ENCODE measurements at places on chromosomes 12 and 14. TPM values are rescaled to one million over a fixed set of nuclear protein-coding genes. Genes with fewer than 3 reads are reported as not detected.

DNA sequence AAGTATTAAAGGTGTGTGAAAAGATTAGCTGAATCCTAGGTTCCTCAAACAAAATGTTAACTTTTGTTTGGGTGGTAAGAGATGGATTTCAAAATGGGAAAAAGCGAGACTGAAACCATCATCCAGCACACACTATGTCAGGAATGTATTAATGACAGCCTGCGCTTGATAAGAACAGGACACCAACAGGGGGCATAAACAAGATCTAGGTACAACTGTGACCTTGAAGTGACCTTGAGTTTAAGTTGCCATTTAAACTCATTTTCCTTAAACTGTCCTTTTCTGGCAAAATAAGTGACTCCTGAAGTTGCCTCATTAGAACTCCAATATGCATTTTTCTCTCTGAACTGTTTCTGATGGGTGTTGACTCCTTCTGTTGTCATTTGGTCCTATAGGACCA, 17.1 kb downstream of the PRKCH start:
- H3K36me3 ChIP-seq: no peaks in the 10 kb centered on the region
- no peaks in the 10 kb centered on the region for H3K27me3 ChIP-seq
- peaks cover 72% of the 10 kb centered on the region for H3K4me1 ChIP-seq
- no peak overlapping the region for H3K4me3 ChIP-seq

FBXL14 gene
- total RNA-seq: 6.8 TPM

- H3K36me3 ChIP-seq: peaks cover 7% of the 10 kb centered on the region
- peaks cover 7% of the 10 kb centered on the region for H3K4me1 ChIP-seq
- H3K27ac ChIP-seq: no peak overlapping the region
Measured at GRCh38 chr14:65465584-65465983, 53.1 kb downstream of the FUT8 start.

TC2N gene
- total RNA-seq: 4.1 TPM

LMNTD1 gene
- total RNA-seq: not detected

GRCh38 chr14:105941226-105942166, 415.1 kb downstream of the TMEM121 start:
- DNase-seq: no peak
- no peaks in the 10 kb centered on the region for H3K4me1 ChIP-seq
- H3K4me3 ChIP-seq: no peak overlapping the region
- H3K27ac ChIP-seq: no peak overlapping the region
- peaks cover 26% of the 10 kb centered on the region for H3K27me3 ChIP-seq

DNA sequence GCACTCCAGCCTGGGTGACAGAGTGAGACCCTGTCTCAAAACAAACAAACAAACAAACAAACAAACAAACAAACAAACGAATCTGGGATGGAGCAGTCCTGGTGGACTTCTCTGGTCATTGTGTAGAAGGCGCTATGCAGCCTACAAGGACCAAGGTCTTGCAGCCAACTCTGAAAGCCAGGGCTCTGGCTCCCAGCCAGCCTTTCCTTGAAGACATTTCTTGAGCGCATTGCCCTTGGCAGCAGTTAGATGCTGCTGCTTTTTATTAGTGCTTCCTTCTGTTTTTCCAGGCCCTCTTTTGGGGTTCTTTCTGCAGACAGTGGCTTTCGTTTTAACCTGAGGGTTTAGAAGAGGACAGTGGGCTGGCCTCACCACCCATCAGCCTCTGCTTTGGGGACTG, 20.2 kb downstream of the CCDC177 start:
- H3K27me3 ChIP-seq: peaks cover 67% of the 10 kb centered on the region
- H3K27ac ChIP-seq: no peak overlapping the region
- H3K36me3 ChIP-seq: no peaks in the 10 kb centered on the region
- no peak for DNase-seq
- H3K4me3 ChIP-seq: no peak overlapping the region

ADGRD1 gene
- 99.5 TPM for total RNA-seq

DNA sequence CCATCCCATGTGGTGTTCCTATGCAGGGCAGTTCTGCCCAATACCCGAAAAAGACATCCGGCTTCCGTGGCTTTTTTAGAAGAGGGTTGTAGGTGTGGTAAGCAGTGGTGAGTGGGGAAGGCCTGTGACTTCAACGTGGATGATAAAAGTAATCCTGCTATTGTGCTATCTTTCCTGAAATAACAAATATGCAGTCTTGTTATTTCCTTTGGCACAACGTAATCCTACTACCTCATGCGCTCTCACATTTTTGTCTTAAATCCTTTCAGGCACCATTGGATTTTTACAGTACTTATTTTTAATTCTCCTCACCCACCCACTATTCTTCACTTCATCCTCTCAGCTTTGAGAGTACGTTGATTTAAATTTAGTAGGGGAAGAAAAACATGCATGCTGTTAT, 96.8 kb downstream of the IPO8 start:
- H3K36me3 ChIP-seq: peaks cover 10% of the 10 kb centered on the region
- H3K4me3 ChIP-seq: no peak overlapping the region
- H3K27ac ChIP-seq: no peak overlapping the region
- no peaks in the 10 kb centered on the region for H3K4me1 ChIP-seq

- H3K4me3 ChIP-seq: no peak overlapping the region
- H3K36me3 ChIP-seq: no peaks in the 10 kb centered on the region
- H3K4me1 ChIP-seq: no peaks in the 10 kb centered on the region
- H3K27me3 ChIP-seq: no peaks in the 10 kb centered on the region
- no peak for DNase-seq
Measured at GRCh38 chr12:107649661-107650061, 35.9 kb upstream of the PWP1 start.

- H3K4me1 ChIP-seq: peaks cover 3% of the 10 kb centered on the region
- no peaks in the 10 kb centered on the region for H3K27me3 ChIP-seq
- no peaks in the 10 kb centered on the region for H3K36me3 ChIP-seq
Measured at GRCh38 chr12:86226481-86226880, 29.7 kb downstream of the MGAT4C start.

GPX2 gene
- total RNA-seq: not detected

GRCh38 chr14:71918955-71919354, 13.3 kb upstream of the RGS6 start:
- no peaks in the 10 kb centered on the region for H3K36me3 ChIP-seq
- H3K27ac ChIP-seq: no peak overlapping the region
- H3K4me1 ChIP-seq: no peaks in the 10 kb centered on the region
- no peak for DNase-seq
- no peaks in the 10 kb centered on the region for H3K27me3 ChIP-seq
- H3K4me3 ChIP-seq: no peak overlapping the region

DNA sequence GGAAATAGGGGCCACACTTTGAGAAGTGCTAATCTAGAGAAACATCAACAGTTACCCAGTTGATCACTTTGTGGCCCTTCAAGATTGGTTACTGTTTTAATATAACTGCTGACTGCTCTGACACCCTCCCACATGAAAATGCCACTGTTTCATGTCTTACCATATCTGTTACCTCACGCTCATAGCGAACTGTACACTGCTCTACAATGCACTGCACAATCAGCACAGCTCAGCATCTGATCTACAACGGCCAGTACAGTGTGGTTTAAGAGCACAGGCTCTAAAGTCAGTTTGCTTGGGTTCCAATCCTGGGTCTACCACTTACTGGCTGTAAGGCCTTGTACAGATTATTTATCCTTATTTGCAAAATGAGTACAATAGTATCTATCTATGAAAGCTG, 39.1 kb downstream of the SPPL3 start:
- H3K4me3 ChIP-seq: no peak overlapping the region
- no peak for DNase-seq
- no peak overlapping the region for H3K27ac ChIP-seq
- H3K27me3 ChIP-seq: no peaks in the 10 kb centered on the region
- peaks cover 5% of the 10 kb centered on the region for H3K36me3 ChIP-seq
- H3K4me1 ChIP-seq: peaks cover 38% of the 10 kb centered on the region

DNA sequence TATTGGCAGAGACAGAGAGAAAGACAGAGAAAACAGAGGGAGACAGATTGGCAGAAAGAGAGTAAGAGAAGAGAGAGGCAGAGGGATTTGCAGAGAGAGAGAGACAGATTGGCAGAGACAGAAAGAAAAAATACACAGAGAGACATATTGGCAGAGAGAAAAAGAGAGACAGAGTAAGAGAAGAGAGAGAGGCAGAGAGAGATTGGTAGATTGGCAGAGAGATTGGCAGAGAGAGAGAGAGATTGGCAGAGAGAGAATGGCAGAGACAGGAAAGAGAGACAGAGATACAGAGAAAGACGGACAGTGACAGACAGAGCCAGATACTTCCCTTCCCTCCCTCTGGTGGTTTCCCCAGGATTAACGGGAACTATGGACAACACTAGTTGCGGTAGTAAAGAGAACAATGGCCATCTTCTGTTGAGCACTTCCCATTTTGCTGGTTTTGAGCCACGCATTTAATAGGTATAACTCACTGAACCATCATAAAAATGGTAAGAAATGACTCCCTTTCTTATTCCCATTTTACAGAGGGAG, 2.6 kb upstream of the NOS1 start:
- H3K4me3 ChIP-seq: no peak overlapping the region
- no peak for DNase-seq
- H3K4me1 ChIP-seq: peaks cover 9% of the 10 kb centered on the region
- H3K27ac ChIP-seq: no peak overlapping the region
- peaks cover 78% of the 10 kb centered on the region for H3K27me3 ChIP-seq

BLOC1S1 gene
- total RNA-seq: 109 TPM

RECQL gene
- total RNA-seq: 23.1 TPM

DEGS2 gene
- not detected for total RNA-seq

DNA sequence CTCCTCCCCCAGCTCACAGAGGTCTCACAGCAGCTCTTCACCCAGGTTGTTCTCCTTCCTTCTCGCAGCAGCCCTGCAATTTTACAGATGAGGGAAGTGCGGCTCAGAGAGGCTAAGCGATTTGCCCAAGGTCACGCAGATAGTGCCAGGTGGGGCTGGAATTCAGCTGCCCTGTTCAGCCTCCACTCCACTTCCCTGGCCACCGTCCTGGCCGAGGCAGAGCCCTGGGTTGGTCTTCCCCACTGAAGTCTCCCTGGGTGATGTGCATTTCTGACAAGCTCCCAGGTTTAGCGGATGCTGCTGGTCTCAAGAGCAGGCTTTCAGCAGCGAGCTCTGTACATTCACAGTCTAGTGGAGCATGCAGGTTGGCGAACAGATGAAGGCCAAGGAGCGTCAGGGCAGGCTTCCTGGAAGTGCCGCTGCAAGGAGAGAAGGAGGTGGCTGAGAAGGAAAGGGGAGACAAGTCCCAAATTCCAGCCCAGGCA, 28.9 kb upstream of the EML1 start:
- no peak for DNase-seq
- H3K36me3 ChIP-seq: no peaks in the 10 kb centered on the region
- no peak overlapping the region for H3K4me3 ChIP-seq

- H3K27ac ChIP-seq: no peak overlapping the region
- DNase-seq: no peak
- H3K36me3 ChIP-seq: no peaks in the 10 kb centered on the region
- H3K27me3 ChIP-seq: no peaks in the 10 kb centered on the region
- H3K4me3 ChIP-seq: no peak overlapping the region
- H3K4me1 ChIP-seq: peaks cover 89% of the 10 kb centered on the region
Measured at GRCh38 chr12:2156333-2156732, 103.5 kb downstream of the CACNA1C start.

GRCh38 chr12:6183689-6184428, 16.3 kb upstream of the CD9 start:
- H3K27me3 ChIP-seq: no peaks in the 10 kb centered on the region
- DNase-seq: no peak
- H3K4me1 ChIP-seq: peaks cover 49% of the 10 kb centered on the region
- peak overlapping the region; percentile 86 for H3K27ac ChIP-seq
- H3K36me3 ChIP-seq: no peaks in the 10 kb centered on the region
- no peak overlapping the region for H3K4me3 ChIP-seq

DNA sequence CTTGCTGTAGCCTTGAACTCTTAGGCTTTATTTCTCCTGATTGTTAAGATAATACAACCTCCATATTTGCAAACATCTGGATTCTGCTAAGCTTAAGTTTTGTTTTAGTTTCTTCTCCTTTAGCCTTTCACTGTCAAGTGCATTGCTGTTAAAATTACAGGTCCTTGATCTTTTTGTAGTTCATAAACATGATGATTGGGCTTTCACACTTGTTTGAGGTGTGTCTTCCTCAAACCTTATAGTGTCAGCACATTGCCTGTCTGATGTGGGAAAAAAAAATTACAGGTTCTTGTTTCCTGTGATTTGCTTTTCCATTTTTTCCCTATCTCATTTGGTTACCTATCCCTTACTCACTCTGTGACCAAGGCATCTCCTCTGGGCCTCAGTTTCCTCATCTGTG, 59.2 kb downstream of the BICDL1 start:
- H3K27me3 ChIP-seq: peaks cover 11% of the 10 kb centered on the region
- DNase-seq: no peak
- H3K4me3 ChIP-seq: no peak overlapping the region
- H3K4me1 ChIP-seq: no peaks in the 10 kb centered on the region
